GM12892 (cell line): ENCODE measurements at places on chromosomes 4 and X.

- no peak for DNase-seq
Measured at GRCh38 chrX:51598899-51599298, 19.8 kb downstream of the CENPVL3 start.

DNA sequence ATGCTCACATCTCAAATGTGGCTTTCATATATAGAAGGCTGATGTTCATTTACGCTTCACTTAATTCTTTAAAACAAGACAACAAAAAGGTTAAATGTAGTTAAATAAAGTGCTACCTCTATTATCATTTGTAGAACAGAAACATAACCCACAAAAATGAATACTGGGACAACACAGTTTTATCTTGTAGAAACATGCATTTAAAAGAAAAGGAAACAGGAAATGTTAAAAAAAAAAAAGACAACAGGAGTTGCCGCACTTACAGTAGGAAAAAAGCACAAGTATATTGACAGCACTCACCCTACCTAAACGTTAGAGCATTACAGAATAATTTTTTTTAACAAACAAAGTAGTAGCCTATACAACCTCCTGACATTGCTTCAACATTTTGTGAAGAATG is 4.8 kb downstream of the THOC2 start:
- DNase-seq = no peak

- no peak for DNase-seq
Measured at GRCh38 chrX:72080150-72080549, 51.6 kb downstream of the RTL5 start.

DNA sequence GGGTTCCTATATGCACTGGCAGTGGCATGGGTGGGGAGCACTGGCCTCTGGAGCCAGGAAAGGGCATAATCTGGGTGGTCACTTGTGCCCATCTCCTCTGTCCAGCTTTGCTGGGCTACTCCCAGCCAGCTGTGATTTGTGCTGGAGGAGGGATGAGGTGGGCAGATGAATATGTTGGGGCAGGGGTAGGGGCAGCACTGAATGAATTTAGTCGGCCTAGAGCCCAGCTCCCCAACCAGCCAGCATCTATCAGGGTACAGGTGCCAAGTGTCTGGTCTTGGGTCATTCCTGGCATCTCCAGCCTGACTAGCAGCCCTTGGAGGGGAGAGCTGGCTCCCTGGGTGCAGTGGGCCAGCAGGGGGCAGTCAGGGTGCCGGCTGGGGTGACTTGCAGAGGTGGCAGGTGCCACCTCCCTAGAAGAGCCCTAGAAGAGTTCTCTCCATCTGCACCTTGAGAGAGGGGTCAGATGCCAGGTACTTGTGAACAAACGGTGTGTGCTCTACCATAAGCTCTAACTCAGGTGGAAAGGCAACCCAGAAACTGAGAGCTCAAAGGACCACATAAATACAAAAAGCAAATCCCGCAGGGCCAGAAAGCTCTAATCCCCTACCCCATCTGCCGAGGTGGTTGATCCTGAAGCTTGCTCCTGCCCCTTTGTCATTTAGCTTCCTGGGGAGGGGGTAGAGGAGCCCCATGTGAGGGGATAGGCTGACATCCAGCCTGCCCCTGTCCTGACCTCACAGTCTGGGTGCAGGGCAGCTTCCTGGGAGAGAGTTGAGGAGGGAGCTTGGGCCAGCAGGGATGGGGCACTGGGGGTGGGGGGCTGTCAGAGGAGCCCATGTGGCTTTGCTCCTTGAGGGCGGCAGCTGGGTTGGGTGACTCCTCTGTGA is 2.2 kb downstream of the SORCS2 start:
- no peak for DNase-seq

DNA sequence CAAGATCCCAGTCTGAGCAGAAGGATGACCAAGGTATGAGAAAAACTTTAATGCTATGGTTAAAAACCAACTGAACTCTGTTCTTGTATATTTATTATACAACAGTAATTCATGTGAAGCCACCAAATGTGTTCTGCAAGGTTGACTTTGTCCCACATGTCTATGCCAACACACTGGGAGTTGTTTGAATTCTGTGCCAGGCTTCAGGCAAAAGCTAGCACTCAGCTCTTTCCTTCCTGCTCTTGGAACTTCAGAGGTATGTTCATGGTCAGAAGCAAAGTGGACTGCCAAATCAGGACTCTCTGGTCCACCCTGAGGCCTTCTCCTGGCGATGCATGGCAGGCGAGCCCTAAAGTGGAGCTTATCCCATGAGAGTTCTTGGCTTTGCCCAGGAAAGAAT is 205.6 kb upstream of the AR start:
- no peak for DNase-seq

GRCh38 chrX:76433219-76433618 is 5.7 kb downstream of the MAGEE1 start:
- no peak for DNase-seq

DNA sequence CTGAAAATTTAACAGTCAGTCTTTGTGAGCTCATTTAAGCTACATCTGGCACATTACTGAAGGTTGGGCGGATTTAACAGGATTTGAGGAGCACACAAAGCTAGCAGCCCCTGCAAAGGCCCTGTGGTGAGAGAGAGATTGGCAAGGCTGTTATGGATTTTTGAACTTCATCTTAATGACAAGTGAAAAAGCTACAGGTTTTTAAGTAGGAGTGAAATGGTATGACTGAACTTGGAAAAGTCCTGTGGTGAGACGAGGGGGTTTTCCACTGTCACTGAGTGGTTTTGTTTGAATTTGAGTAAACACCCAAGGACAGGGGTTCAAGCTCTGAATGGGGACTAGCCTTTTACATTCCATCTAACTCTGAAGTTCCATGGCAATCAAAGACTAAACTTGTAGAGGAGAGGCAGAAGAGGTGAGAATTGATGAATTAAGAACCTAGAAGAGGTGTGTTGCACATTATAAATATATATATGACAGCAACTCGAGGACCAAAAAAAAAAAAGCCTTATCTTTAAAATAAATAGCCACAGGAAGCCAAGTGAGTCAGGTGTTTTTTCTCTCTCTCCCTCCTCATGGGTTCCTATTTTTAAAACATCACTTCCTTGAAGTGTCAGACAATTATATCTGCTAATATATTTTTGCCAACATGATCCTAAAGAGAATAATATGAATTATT is 47.8 kb upstream of the CLNK start:
- no peak for DNase-seq

DNA sequence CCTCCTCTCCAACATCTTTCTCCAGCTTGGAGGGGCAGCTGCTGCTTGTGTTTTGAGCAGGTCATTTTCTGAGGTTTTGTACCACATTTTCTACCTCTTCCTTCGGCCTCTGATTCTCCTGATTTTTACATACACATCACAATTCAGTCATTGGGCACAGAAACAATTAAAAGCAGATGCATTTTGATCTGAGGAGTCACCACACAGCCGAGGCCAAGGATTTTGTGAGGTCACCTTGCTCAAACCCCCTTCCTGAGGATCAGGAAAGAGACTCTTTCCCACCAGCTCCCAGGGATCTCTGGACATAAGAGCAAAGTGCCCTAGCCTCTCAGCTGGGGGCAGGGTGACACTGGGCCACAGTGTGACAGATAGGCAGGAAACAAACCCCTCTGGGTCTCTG is 5.4 kb upstream of the FATE1 start:
- DNase-seq = no peak

- no peak for DNase-seq
Measured at GRCh38 chr4:48588230-48589097, 98.4 kb downstream of the ZAR1 start.

DNA sequence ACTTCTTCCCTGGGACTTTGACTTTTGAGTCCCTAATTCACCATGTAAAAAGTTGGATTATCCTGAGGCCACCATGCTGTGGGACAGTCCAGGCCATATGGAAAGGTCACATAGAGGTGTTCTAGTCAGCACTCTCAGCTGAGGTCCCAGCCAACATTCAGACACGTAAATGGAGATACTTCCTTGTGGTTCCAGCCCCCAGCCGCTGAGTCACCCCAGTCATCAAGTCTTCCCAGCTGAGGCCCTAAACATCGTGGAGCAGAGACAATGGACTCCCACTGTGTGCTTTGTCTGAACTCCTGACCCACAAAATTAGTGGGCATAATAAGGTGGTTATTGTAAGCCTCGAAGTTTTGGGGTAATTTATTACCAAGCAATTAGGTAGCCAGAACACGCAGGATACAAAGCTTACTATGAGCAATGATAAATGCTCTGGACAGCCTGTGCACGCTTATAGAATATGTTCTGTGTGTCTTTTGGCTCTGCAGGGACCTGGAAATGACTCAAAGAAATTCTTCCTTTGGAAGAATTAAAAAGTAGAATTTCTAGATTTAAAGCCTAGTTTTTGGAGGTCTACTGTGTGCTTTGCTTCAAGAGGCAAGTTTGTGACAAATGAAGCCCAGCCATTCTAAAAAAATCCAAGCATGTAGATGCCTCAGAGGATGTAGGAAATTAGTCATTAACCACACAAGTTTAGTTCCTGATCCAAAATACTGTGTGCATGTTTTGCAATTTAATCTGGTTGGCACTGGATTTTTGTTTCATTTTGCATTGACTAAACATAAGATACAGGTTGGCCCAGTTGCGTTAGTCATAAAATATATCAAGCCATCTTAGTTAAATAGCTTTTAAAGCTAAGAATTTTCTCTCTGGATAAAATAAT is 33.2 kb upstream of the SLC9A7 start:
- no peak for DNase-seq

GRCh38 chrX:22800360-22800759 is 199.4 kb upstream of the DDX53 start:
- no peak for DNase-seq

GRCh38 chr4:178395798-178396197 is 953.6 kb upstream of the AGA start:
- DNase-seq = no peak

- no peak for DNase-seq
Measured at GRCh38 chr4:122625156-122625555, 4.3 kb upstream of the IL21 start.

GRCh38 chr4:170009291-170009690 is 16.9 kb downstream of the MFAP3L start:
- DNase-seq = no peak

- DNase-seq = no peak
Measured at GRCh38 chr4:162938738-162939485, 227.8 kb downstream of the NAF1 start.

DNA sequence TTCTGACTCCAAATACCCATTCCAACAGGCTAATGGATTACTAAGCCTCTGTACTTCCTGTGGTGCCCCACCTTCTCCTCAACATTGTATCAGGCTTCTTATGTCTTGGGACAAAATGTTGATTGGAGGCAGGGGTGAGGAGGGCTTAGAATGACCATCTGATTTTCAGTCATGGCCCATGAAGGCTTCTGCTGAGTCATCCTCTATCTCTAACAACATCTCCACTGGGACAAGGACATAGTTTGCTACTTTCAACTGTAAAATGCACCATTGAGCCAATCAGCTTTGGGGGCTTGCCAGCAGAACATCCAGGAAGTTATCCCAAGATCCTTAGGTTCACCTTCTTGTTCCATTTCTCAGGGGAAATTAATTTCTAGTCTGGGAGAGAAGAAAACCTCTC is 29.5 kb downstream of the MAGEB17 start:
- no peak for DNase-seq

- no peak for DNase-seq
Measured at GRCh38 chr4:119087656-119088055, 48.0 kb upstream of the MYOZ2 start.

GRCh38 chrX:2897311-2897689 is 31.8 kb downstream of the ARSD start:
- no peak for DNase-seq
